Astrocyte (in vitro differentiated cells and primary cell): ENCODE measurements at places on chromosomes 3 and 15.

DNA sequence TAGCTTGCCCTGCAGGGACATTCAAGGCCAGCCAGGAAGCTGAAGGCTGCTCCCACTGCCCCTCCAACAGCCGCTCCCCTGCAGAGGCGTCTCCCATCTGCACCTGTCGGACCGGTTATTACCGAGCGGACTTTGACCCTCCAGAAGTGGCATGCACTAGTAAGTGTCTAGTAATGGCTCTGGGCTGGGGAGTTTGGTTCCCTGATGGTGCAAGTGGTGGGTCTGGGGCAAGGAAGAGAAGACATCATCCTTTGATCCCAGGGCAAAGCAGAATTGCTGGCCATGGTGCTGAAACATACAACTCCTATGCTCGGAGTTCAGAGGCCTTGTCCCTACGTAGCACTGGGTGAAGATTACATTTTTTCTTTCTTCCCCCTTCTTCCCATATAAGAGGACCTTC, 311.4 kb downstream of the EPHB1 start:
- peak; percentile 3 for DNase-seq

- no peak for DNase-seq
Measured at GRCh38 chr3:69893274-69893673, 106.3 kb upstream of the SAMMSON start.

- no peak for DNase-seq
Measured at GRCh38 chr3:195869413-195870001, 38.8 kb downstream of the TNK2 start.

DNA sequence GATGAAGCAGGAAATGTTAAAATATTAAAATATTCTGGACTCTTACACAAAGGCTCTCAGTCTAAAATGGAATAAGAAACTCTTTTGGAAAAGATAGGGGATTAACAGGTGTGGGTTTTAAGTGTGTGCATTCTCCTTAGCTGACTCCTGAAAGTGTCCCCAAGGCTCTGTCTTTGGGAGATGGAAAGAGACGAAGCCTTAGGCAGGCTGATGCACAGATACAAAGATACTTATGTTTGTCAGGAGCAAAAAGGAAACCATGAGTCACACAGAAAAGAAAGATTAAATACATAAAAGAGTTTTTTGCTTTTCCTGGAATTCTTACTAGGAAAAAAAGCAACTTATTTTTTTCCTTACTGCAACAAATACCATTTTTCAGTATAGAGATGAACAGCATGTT, 23.8 kb upstream of the ABI3BP start:
- DNase-seq: peak; percentile 20

- DNase-seq: no peak
Measured at GRCh38 chr15:74809956-74810355, 2.7 kb upstream of the LMAN1L start.

- peak; percentile 81 for DNase-seq
Measured at GRCh38 chr3:122245513-122246174, 62.2 kb downstream of the CASR start.
